ENCODE measurements at places on chromosomes 12 and 14.

DNA sequence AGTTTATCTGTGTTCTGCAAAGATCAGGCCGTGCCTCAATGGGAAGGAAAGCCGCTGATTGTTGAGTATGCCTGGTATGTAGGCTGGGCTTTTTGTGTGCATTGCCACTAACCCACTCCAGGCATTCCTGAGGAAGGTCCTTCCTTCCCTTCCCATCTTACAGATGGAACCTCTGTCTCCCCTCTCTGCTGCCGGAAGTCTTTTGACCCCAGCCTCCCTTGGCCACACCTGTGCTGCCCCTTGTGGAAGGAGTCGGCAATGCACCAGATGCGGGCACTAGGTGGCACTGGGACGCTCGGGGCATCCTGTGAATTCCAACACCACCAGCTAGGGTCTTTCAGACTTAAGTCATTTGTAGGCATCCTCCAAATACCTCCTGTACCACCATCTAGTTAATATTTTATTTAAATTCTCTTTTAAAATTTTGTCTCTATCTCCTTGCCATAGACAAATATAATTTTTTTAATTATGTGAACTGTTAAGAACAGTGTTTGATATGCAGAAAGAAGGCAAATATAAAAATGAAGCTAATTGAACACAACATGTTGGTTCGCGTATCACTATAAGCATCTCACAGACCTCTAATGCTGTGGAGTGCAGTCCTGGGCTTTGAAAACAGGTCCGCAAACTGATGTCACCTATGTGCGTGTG, 99.6 kb downstream of the RIN3 start:
- peak; percentile 56 for DNase-seq

- no peak for DNase-seq
Observed at GRCh38 chr14:59175404-59175803, 13.1 kb upstream of the DAAM1 start.

DNA sequence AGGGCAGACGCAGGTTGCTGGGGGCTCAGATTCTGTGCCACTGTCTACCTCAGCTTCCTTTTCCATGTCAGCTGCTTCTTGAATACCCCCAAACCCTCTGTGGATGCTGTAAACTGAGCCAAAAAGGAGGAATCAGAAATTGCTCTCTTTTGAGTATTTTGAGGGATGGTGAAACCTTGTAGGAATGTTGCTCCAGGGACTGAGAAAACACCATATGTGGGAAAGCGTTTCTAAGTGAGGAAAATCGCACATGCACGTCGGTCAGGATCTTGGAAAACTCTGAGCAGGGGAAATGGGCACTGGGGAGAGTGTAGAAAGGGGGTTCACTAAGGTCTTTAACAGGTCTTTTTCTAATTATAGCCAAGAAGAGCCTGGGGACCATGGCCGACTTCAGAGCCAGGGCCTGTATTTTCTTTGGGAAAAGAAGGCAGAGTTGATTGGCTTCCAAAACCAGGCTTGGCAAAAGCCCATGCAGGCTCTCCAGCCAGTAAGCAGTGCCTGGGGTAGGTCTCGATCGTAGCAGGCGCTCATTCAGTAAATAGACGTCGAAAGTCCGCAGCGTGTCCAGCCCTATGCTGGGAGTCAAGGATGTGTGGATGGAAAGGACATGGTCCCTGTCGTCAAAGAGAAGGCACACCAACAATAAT, 58.0 kb downstream of the NTF3 start:
- no peak for DNase-seq

- no peak for DNase-seq
Observed at GRCh38 chr12:116159593-116160200, 117.8 kb downstream of the MED13L start.

- no peak for DNase-seq
Observed at GRCh38 chr12:110744151-110744571, 1.5 kb upstream of the PPP1CC start.

DNA sequence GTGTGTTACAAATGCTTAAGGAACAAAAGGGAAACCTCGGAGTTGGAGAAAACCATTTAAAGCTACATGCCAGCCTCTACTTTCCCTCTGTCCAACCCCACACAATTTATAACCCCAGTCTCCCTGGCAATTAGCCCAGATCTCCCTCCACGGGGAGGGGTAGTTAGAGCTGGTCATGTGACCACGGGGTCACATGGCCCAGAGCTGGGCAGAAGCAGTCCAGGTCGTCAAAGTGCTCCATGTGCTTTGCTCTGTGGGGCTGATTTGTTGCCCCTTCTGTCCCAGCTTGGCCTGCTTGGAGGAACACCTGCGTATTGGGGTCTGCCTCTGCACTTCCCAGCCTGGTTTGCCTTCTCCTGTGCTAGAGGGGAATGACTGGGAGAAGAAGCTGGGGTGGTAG, 219.1 kb downstream of the RBM19 start:
- no peak for DNase-seq

DNA sequence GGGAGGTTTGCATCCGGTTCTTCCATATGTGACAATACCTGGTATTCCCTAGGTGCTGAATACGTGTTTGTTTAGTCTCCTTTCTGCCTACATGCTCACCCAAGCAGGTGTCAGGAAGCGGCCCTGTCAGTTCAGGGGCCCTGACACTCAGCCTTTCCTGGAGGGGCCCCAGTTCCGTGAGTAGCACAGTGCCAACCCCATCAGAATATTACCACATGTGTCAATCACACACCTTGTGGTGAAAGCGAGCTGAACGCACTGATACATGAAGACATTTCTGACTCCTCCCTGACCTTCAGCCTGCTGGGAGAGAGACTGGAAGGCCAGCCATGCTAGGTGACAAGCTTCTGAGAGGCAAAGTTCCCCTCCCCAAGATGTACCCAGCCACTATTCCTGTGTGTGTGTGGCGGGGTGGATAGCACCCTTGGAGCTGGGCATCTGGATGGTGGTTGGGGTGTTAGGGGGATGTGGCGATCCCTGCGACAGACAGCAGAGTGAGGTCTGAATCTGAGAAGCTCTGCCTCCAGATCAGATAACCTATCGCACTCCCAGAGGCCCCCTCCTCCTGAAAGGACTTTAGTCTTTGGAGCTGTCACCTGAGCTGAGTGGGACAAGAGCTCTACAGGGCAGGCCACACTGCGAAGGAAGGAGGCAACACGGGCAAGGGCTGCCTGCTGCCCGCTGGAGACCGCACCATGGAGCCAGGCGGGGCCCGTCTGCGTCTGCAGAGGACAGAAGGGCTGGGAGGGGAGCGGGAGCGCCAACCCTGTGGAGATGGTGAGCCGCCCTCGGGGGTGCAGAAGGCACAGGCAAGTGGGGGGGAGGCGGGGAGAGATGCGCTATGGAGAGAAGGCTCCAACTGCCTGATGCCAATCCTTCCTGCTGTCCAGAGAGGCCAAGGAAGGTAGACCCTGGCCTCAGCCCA, at the start of gene SOAT2:
TSS of gene SOAT2 (plus strand) at position 604 of the 925 bp plus-strand sequence. CDS start at position 696, 92 bp downstream.
- DNase-seq, result no peak

GRCh38 chr12:92445253-92446082, 257.3 kb upstream of the PLEKHG7 start:
- no peak for DNase-seq

DNA sequence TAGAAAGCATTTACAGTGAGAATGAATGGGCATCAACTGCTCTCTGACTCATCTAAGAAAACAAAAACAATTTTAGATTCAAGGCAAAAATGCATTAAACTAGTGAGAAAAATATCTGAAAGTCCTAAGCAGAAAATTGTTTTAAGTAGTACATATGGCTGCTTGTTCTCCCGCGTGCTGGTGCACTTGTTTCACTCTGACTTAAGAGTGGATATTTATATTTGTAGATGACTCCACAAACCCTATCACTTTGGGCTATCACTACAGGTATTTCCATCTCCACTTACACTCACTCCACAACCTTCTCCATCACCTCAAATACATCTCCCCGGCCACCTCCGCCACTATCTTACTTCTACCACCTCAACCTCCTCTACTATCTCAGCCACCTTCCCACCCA, 253.9 kb upstream of the EGLN3 start:
- no peak for DNase-seq

DNA sequence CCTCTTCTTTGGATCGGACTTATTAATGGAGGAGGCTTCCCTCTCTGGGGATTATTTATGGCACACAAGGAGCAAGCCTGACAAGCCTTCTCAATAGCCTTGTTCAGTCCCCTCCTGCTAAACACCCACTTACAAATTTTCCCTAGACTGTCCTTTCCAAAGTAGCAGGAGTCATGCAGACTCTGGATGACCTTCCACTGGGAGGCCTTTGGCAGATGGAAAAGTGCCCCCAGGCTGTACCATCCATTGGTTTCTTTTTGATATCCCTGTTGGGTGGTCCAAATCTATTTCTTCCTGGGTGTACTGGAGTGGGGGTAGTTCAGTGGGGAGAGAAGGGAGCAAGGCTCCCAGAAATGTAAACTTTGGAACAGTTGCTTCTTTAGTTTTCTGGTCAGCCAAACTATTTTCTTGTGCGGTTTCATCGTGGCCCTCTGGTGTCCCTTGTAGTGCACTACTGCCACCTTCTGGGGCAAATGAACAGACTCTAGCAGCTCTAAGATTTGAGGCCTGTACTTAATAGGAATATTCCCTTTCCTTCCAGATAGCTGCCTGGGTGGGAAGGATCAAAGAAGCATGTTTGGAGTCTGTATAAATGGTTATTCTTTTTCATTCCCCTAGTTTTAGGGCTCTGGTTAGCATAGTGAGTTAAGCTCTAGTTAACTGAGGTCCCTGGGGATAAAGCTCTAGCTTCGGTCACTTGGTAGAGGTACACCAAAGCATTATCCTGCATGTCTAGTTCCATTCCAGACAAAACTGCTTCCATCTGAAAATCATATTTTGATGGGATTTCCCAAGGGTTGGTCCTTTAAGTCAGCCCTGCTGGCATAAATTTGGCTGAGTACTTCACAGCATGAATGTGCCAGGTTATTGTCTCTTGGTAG, 409.5 kb downstream of the SLC6A15 start:
- DNase-seq, result no peak

GRCh38 chr14:69547701-69548348, 26.8 kb downstream of the CCDC177 start:
- DNase-seq, result no peak

- no peak for DNase-seq
Observed at GRCh38 chr12:96143392-96143791, 50.8 kb upstream of the ELK3 start.

DNA sequence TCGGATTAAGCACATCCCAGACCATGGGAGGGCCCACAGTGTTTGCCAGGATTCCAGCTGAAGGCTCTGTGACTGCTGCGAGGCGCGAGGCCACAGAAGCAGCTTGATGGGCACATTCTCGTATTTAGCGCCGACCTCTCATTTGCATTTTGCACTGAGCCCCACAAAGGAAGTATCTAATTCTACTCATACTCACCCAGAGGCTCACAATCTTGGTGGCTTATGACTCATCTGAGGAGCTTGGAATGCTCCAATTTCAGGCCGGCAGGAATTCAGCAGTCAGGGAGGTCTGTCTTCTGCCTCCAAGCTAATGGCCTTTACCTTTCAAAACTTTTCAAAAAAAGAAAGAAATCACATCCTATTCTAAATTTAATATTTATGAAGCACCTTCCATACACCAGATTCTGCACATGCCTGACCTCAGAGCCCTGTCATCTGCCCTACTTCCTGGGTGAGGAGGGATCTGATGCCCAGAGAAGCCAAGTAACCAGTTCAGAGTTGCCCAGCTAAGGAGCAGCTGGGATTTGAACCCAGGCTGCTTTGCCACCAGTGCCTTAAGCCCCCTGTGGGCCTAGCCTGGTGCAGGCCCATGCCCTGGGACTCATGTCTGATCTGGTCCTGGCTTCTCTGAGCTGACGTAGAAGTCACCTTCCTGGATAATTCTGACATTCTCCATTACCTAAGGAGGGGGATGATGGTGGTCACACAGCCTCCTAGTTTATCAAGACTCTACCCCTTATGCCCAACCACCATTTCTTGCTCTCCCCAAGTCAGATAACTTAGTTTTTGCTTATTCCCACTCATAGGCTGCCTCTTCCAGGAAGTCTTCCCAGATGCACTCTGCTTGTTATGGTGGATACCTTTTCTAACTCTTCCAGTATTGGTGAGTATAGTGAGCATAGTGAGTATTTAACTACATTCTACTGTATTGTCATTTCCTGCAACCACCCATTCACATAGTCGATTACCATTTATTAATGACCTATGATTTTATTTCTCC, 198.9 kb downstream of the RBM19 start:
- no peak for DNase-seq

DNA sequence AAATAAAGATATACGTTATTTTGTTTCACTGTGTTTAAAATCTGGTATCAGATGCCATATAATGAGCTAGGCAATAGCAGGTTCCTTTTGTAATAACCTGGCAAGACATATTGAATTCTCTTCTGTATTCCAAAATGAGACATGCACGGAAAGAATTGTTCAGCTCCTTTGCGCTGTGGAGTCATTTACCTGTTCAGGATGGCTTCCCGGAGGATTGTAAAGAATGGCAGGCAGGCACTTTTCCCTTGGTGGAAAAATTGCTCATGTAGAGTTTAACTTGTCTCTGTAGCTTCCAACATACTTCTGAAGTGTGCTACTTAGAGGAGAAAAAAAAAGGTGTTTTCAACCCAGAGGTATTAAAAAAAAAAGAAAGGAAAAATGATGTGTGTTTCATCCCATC, 805.2 kb downstream of the GALC start:
- no peak for DNase-seq

DNA sequence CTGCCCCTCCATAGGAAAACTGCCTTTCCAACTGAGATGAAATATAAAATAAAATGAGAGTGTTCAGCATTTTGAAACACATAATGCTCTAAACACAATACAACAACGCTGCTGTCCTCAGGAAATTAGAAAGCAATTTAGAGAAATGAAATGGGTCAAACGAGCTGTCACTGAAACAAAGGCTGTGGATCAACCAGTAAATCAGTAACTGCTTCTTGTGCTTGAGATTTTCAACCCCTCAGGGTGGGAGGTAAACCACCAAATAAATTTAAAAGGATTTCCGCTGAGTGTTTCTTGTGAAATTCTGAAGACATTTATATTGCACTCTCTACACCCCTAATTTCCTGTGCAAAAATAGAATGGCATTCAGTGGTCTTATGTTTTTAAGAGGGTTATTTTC, 657.1 kb upstream of the SEL1L start:
- DNase-seq, result no peak

GRCh38 chr12:94851396-94852028, 152.0 kb downstream of the NDUFA12 start:
- DNase-seq, result no peak
